Amniotic stem cell (primary cell): ENCODE measurements at places on chromosomes 12 and 14.

DNA sequence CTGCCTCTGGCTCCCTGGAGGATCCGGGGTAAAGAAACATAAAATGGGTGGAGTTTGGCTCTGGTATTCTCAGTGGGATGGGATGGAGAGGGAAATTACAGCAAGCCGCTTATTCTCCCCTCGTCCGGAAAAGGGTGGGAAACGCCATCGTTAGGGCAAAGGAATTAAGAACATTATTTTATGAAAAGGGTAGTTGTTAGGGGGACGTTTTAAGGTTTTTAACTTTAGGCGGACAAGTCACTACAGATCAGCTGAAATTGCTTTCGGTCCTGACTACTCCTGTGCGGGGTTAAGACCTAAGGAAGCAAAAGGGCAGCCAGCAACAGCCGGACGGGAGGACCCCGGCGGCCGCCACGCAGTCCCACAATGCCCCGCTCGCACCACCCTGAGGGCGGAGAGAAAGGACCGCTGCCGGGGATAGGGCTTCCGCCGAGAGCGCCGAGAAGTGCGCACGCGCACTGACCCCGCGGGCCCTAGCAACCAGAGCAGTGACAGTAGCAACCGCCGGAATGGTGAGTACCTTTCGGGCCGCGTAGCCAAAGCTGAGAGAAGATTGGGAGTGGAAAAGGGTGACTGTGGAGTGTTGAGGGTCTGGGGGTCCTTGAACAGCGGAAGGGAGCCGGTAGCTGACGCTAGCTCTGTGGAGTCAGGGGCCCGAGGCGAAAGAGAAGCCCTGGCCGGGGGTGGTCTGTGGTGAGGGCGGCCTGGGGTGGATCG, at the start of gene DNAL1:
TSS of gene DNAL1 (plus strand) at position 456 of the 717 bp plus-strand sequence. CDS start at position 510, 54 bp downstream.
- DNase-seq, result peak; percentile 77

GRCh38 chr14:86510491-86510890, 980.5 kb downstream of the FLRT2 start:
- DNase-seq, result no peak

DNA sequence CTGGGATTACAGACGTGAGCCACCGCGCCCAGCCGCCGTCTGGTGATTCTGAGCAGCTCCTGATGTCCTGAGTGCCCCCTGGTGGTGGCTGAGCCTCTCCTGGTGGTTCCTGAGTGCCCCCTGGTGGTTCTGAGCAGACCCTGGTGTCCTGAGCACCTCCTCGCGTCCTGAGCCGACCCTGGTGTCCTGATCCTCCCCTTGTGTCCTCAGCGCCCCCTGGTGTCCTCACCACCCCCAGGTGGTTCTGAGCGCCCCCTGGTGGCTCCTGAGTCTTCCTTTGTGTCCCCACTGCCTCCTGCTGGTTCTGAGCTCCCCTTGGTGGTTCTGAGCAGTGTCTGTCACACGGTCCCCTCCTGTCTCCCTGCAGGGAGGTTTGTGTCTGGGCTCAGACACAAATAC, 1304.9 kb downstream of the TMEM121 start:
- no peak for DNase-seq

- no peak for DNase-seq
Observed at GRCh38 chr12:126608607-126609175, 1543.5 kb downstream of the AACS start.

DNA sequence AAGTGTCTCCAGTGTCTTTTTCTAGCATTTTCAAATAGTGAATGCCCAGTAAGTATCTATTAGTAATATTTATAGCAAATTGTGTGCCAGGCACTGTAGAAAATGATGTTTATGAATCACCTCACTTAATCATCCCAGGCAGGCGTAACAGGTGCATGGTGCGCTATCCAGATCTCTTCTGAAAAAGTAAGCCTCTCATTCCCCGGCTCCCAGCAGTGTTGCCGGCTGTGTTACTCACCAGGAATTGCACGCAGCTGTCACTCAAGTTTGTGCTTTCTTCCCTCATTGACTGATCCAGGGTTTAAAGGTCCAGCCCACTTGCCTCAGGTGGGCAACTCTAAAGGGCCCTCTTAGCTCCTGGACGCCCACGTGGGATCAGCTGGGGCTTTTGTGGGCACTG, 173.8 kb upstream of the RASSF8 start:
- no peak for DNase-seq

- DNase-seq, result no peak
Observed at GRCh38 chr12:69022674-69023073, 89.7 kb upstream of the CPM start.

- DNase-seq, result peak; percentile 84
Observed at GRCh38 chr12:2268471-2269286, 215.9 kb downstream of the CACNA1C start.
